ENCODE measurements at places on chromosomes 2 and 18.

DNA sequence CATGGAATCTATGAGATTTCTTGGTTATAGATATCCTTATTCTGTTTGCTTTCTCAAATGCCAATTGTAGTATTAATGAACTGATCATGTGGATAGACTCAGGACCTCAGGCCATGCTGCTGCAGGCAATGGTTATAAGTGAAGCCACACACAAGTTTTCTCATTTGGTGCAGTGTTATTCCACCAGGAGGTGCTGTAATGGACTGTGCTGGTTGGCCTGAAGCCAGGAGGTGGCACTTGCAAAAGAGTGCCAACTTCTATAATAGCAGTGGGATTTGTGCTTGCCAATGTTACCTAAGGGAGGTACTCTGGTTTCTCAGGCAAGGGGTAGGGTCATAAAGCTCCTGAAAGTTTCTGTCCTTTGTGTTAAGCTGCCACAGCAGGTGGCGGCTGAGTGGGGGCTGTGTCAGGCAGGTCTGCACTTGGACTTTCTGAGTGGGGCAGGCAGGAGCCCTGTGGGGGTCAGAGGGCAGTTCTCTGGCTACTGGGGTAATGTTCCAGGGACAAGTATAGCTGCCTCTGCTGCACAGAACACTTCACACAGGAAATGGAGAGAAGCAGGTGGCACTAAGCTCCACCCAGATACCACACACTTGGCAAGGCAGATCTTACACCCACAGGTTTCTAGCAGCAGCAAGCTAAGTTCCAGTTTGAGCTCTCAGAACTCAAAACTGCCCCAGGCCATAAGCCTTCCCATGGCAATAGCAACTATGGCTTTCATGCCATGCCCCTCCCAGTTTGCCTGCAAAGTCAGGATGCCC, 352.6 kb upstream of the CWC22 start:
- ATAC-seq, result no peak

DNA sequence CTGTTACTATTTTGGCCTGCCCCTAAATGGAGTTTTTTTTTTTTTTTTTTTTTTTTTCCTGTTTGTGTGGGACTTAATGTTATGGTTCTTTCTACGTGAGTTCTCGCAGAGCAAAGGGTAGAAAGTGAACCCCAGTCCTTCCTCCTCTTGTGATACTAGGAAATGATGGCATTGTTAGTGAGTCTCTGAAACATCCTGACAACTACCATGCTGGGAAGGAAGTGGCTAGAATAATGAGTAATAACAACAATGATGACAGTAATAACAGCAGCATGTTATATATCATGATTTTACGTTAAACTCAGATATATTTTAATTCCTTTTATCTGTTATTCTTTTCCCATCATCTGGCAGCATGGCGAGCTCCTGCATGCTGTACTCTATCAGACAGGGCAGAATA, 216.2 kb upstream of the LINC00305 start:
- peak; percentile 35 for ATAC-seq

GRCh38 chr2:54059504-54059903, 55.9 kb upstream of the ACYP2 start:
- no peak for ATAC-seq

GRCh38 chr2:37671009-37671815, at the start of gene CDC42EP3:
Gene CDC42EP3, minus strand, starts transcription at chr2:37671642. Its CDS starts 25,055 bp downstream, at chr2:37646587.
- peak; percentile 79 for ATAC-seq

DNA sequence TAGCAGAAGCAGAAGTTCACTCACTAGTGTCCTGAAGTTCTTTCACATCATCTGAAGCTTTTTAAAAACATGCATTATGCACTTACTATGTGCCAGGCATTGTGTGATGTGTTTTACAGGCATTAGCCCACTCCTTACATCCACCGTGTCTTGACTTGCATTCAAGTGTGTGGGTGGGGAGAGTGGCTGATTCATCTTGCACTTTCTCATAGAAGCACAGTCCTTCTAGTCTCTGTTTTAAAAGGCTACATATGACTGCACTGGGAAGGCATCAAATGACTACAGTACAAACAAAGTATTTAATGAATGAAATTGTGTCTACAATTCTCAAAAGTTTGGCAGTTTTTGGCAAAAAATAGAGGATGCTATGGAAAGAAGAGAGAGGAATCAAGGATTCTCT, 21.6 kb upstream of the DSC3 start:
- peak; percentile 47 for ATAC-seq

DNA sequence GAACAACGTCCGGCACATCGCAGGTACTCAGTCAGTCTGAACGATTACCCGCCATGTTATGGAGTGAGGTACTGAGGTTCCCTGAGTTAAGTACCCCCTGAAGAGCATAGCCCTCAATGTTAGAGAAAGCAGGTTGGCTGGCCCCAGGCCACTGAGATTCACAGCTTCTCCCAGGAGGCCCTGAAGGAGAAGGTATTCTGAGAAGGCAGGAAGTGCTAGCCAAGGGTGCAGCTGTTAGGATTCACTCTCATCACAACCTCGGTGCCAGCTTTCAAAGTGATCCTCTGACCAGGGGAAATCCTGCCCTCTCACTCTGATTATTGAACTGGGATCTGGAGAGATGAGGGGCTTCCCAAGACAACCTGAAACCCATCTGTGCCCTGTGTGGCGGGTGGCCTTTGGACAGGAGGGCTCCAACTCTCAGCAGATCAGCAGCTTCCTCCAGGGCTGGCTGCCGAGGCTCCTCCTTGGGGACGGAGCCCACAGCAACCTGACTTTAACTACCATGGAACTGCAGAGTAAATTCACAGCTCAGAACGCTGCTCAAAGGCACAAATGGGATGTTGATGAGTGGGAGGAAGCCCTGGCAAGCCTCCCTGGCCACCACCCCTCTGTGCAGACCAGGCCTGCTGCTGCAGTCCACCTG, 7.8 kb downstream of the EHD3 start:
- ATAC-seq, result no peak

DNA sequence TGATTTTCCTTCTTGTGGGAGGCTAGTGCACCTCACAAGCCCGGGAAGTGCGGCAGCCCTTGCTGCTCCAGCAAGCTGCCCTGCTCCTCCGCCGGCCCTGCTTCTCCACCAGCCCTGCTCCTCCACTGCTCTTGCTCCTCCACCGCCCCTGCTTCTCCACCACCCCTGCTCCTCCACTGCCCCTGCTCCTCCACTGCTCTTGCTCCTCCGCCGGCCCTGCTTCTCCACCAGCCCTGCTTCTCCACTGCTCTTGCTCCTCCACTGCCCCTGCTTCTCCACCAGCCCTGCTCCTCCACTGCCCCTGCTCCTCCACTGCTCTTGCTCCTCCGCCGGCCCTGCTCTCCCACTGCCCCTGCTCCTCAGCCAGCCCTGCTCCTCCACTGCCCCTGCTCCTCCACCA, 95.6 kb downstream of the NDUFA10 start:
- ATAC-seq, result no peak

- no peak for ATAC-seq
These were observed 69.2 kb downstream of the NABP1 start for GRCh38 chr2:191747170-191747530.

DNA sequence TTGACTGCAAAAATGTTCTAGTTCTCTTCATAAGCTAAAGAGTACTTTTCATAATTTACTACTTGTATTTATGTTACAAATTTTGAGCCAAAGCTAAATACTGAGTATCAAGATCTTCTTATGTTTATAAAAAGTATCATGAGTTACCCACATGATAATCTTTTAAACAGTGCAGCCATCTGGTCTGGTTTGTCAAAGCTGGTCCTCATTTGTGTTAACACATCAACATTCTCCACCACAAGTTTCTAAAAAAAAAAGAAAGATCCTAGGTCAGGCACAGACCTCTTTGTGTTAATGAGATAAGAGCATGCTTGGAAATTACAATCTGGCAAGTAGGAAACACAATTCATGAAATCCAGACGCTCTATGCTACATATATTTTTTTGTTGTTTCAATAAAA, 75.5 kb upstream of the FRZB start:
- ATAC-seq, result no peak

- no peak for ATAC-seq
These were observed 332.9 kb upstream of the DDX18 start for GRCh38 chr2:117481608-117482007.

- no peak for ATAC-seq
These were observed 71.4 kb upstream of the ZNF385B start for GRCh38 chr2:179932786-179933185.

DNA sequence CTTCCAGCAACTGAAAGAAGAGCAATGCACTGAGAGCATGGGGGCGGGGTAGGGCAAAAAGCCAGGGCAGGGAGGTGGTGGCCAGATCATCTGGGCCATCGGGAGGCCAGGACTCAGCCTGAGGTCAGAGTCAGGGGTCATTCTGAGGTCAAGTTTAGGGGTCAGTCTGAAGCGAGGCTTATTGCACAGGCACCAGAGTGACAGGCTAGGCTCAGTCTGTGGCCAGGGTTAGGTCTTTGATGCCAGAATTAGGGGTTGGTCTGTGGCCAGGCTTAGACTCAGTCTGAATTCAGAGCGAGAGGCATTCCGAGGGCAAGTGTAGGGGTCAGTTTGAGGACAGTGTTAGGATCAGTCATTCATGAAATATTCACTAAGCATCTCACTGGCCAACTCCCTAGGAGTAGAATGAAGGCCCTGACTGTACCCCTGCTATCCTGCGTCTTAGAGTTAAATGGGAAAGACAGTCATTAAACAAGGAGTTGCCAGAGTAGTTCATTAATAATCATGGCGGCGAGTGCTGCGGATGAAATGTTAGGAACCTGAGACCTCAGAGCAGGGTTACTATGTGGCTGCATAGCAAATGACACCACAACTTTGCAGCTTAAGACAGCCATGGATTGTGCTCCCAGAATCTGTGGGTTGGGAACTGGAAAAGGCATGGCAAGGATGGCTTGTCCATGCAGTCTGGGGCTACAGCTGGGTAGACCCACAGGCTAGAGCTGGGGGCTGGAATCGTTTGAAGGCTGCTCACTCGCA, 198.7 kb downstream of the CYP26B1 start:
- ATAC-seq, result no peak

DNA sequence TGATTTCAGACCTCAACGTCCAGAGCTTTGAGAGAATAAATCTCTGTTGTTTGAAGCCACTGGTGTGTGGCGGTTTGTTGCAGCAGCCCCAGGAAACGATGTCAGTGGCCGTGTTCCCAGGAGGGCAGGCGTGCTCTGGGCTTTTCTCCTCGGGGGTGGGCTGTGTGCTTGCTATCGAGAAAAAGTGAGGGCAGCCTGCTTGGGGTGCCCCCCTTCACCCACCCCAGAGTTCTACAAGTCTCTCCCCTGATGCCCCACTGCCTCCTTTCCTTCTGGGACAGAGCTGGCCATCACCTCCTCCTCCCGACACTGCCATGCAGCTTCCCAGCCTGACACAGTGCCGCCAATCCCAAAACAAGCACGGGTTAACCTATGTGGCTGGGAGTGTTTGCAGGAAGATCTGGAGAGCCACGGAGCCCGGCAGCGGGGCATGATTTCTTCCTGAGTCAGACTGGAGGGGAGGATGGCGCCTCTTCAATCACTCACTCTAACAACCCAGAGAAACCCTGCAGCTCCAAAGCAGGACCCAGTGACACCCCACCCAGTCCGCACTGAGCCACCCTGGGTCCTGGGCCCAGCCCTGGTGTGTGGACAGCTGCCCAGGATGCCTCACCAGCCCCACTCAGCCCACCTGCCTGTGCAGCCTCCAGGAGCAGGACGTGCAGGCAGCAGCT, 213.7 kb upstream of the RAB6C start:
- ATAC-seq, result no peak

DNA sequence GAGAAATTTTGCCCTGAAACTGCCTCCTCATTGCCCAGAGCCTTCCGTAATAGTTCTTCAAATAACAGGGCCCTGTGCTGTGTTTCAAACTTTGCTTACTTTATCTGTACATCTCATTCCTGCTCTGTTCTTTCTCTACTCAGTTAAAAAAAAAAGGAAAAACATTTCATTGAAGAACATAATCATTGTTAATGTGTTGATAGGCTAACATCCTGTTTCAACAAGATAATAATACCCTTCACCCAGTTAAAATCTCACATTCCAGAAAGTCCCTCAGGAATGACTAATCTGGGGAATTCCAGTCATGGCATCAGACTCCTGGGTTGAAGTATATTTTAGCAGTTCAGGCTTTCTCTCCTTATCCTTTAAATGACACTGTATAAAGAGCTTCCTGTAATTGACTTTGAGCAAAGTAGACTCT, 45.6 kb upstream of the ITGAV start:
- ATAC-seq, result peak; percentile 26

DNA sequence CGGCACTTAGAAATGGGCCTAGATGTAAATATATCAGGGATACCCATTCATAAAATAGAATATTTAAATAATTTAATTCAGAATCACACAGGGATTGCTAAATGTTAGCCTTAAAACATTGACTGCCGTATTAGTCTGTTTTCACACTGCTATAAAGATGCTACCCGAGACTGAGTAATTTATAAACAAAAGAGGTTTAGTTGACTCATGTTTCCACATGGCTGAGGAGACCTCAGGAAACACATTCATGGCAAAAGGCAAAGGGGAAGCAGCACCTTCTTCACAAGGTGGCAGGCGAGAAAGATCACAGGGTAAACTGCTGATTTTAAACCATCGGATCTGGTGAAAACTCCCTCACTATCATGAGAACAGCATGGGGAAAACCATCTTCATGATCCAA, 223.6 kb upstream of the GULP1 start:
- ATAC-seq, result no peak

DNA sequence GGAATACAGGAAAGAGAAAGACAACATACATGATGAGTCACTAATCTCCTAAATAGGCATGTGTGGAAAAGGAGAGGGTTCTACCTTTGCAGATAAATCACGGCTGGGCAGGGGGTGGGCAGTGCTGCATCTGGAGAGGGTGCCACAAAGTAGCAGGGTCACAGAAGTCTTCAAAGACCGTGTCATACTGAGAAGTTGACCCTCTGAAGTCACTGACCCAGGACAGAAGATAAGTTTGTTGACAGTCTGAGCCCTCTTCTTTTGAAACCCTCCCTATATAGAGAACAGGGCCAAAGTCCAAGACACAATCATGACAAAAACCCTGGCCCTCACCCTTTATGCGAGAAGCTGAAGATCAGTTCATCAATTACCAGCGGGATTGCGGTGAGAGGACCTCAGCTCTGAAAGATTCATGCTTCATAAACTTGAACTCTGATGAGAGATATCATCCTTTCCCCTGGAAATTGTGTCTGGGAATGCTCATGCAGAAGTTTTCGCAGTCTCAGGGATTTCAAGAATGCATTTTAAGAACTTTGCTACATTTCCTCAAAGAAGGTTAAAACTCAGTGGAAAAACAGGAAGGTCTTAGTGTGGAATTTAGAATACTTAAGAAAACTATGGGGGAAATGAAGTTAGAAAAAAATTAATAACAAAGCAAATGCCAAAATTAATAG, 129.5 kb downstream of the FAM124B start:
- ATAC-seq, result no peak

DNA sequence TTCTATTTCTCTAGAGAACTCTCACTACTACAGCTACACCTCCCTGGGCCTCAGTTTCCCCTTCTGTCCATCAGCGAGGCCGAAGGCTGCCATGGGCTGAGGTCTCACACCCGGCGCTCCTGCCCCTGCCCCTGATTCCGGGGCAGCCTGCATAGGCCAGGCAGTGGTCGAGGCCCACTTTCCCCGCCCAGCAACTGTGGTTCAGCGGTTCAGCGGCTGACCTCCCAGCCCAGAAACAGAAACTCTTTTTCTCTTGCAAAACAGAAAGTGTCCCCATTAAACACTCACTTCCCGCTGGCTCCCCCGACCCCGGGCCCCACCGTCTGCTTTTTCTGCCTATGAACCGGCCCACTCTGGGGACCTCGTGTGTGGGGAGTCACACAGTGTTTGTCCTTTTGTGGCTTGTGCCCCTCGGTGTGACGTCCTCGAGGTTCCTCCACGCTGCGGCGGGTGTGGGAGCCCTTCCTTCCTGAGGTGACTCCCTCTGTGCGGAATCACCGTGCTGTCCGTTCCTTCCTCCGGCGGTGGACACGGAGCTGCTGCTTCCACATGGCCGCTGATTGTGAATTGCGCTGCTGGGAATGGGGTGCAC, 16.0 kb downstream of the PDCD1 start:
- ATAC-seq, result peak; percentile 59
